ENCODE measurements at places on chromosomes 1 and 21.

- DNase-seq = no peak
Observed at GRCh38 chr1:19079541-19080472, 123.3 kb upstream of the IFFO2 start.

GRCh38 chr1:93666613-93667384 lies 14.8 kb downstream of the BCAR3 start:
- DNase-seq = no peak

DNA sequence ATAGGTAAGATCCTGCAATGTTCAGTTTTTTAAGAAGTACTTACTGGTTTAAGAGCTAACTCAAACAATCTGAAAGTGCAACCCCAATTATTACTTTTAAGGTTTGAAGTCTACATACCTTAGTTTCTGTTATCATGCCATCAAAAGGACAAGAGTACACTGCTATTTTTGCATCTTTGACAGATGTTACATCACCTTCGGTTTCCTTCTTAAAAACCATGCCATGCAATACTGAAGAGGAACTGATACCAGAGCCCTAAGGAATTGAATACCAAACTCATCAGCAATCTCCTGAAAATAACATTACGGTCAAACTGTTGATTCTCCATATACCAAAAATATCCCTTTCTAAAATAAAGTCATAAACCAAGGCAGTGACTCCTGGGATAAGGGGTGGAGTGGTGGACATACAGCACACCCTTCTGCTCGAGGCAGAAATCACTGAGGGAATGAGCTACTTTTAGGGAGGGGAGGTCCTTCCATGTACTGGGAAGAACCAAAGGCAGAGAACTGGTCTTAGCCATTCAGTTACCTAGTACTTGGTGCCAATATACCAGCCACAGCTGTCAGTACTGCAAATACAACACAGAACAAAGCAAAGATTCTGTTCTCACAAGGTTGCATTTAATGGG lies 8.5 kb downstream of the CCT8 start:
- no peak for DNase-seq

DNA sequence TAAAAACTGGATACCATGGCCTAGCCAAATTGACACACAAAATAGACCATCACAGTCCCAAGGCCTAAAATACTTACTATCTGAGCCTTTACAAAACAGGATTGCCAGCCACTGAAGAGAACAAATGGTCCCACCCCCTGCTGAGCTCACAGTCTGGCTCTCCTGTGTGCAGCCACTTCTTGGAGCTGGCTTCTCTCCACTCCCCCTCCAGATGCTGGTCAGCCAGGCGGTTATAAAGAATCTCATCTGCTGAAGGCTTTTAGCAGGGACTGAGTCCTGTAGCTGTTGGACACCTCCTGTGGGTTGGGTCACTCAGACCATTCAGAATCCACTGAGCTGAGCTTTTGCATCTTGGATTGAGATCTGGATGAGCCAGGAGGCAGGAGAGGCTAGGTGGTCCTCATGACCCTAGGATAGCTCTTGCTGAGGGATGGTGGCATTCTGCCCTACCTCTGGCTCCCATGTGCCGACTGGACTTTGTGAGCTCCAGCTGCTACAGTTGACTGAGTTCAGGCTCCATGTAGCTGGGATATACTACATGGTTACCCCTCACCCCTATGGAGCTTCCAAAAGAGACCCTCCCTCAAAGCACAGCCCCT lies 16.1 kb downstream of the OXCT2 start:
- no peak for DNase-seq

- no peak for DNase-seq
Observed at GRCh38 chr1:172883844-172884243, 166.9 kb downstream of the TNFSF18 start.

DNA sequence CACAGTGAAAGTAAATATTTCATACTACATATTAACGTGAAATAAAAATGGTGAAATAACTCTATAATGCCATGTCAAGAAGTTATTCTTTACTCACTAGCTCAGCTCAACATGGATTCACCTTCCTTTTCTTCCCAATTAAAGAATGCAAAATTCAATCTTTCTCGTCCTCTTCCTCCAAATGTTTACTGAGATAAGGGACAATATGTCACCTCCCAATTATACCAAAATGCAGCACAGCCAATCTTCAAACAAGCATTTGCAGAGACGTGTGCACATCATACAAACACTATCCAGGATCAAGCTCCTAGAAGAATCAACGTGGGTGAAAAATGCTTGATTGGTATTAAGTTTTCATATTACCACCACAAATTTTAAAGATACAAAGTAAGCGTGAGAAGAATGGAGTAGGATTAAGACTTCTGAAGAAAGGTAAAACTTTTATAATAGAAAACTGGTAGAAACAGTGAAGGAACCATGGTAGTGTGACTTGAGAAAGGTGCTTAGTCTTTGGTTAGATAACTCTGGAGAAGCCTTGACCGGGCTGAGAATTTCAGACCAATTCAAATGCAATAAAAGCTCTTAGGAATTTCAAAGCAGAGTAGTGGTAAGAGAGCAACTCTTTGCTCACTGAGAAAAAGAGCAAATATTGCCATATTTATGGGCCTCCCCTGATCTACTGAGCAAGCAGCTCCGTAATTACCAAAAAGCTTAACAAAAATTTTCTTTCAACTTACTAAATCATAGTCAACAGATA lies 7.2 kb downstream of the PTP4A2 start:
- DNase-seq = no peak
